ENCODE measurements at places on chromosomes 6 and 20.

DNA sequence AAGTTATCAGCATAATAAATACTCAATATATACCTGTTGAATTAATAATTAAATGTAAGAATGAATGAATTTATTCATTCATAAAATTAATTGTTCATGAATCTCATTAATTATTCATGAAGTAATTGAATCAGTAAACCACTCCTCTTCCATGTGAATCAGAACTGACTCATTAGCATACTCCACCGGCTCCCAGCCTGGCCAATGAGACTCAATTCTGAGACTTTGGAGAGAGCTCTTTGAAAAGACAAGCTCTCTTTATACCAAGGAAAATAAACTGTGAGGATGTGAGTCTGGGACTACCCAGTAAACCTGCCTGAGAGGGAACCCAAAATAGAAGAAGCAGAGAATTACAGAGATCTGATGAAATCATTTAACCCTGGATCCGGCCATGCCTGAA, 8.4 kb upstream of the SLC2A10 start:
- DNase-seq, result no peak

DNA sequence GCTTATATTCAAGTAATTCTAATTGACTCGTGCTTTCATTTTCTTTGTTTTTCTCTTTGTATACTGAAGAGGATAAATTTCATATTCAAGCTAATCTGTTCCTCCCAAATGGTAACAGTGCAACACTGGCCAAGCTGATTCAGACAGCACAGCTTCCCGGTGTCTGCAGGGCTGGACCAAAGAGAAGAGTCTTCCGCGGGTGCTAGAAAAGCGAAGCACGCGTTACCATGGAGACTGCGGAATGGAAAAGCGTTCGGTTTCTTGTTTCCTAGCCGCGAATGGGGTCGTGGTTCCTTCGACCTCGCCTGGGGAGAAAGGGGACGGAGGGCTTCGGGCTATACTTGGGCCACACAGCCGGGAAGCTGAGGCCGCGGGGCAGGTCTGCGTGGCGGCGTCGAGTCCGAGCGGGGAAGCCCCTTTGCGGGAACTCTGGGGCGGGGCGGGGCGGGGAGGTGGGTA, 6.2 kb upstream of the ZNF311 start:
- no peak for DNase-seq

DNA sequence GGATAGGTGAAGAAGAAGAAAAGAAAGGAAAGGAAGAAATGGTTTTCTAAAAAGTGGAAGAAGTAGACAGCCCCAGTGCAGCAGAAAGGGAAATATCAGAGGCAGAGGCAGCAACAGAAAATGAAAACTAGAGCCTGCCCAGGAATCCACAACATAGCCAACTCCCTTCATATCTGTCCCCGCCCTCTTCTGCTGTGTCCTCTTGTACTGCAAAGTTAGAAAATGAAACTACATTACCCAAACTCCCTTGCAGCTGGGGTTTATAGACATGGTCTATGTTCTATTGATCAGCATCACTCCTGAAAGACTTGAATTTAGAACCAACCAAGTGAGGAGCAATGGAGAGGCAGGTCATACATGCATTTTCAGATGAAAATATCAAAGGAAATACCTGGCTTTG, 200.5 kb upstream of the PHACTR1 start:
- DNase-seq, result no peak

- no peak for DNase-seq
Measured at GRCh38 chr6:81786150-81786549, 33.7 kb upstream of the TENT5A start.

GRCh38 chr6:161940519-161940918, 666.7 kb upstream of the AGPAT4 start:
- no peak for DNase-seq

DNA sequence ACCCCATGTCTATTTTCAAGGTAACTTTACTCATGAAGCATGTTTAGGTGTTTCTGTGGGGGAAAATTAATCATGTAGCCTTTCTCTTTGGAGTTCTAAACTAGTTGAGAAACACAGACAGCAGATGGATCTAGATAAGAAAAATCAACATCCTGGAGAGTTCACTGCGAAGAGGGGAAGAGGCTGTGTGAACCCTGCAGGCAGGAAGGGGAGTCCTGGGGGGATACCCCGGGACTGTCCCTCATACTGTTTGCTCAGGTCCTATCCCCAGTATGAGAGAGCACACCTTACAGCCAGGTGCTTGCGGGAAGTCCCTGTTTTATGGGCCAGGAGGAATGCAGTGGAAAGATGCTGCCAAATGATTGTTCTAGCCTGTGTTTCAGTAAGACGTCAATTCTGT, 32.7 kb downstream of the CHMP4B start:
- DNase-seq, result no peak

- DNase-seq, result peak; percentile 53
Measured at GRCh38 chr20:47725248-47725973, 59.9 kb downstream of the SULF2 start.

DNA sequence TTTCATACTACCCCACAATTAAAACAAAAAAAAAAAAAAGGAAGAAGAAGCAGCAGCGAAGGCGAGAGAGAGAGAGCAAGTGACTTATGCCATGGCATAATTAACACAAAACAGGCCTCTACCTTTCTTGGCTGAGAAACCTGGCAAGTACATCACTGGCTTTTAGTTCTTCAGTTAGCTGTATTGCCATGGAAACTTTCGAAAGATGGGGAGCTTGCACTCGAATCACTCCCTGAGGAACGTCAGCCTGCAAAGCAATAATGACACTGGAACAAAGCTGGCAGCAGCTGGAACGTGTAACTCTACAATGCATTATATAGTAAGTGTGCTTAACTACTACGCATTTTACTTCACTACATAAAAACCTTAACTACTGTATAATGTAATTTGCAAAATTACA, 126.1 kb downstream of the ARHGAP18 start:
- DNase-seq, result no peak

- no peak for DNase-seq
Measured at GRCh38 chr20:62149532-62150309, 6.2 kb downstream of the SS18L1 start.
